ENCODE measurements at places on chromosomes 5 and 9.

DNA sequence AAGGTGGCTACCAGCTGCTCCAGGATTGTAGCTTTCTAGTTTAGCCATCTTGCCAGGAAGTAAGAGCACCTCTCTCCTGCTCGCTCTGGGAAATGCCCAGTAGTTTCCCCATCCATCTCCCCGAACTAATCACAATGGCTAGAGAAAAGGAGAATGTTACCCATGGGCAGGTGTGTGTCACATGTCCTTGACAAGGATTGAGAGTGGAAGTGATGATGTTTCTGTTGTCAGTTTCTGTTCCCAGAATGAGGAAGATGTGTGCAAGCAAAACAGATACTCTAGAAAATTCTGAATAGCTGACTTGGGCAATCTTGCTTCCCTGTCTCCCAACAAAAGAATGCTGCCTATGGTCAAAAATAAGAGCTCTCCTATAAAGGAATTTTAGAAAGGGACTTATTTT lies 429.5 kb downstream of the EBF1 start:
- no peak for DNase-seq

- DNase-seq: peak; percentile 52
Observed at GRCh38 chr5:128693764-128694163, 155.7 kb upstream of the FBN2 start.

GRCh38 chr5:140502834-140503233 lies 44.6 kb upstream of the EIF4EBP3 start:
- DNase-seq: no peak

DNA sequence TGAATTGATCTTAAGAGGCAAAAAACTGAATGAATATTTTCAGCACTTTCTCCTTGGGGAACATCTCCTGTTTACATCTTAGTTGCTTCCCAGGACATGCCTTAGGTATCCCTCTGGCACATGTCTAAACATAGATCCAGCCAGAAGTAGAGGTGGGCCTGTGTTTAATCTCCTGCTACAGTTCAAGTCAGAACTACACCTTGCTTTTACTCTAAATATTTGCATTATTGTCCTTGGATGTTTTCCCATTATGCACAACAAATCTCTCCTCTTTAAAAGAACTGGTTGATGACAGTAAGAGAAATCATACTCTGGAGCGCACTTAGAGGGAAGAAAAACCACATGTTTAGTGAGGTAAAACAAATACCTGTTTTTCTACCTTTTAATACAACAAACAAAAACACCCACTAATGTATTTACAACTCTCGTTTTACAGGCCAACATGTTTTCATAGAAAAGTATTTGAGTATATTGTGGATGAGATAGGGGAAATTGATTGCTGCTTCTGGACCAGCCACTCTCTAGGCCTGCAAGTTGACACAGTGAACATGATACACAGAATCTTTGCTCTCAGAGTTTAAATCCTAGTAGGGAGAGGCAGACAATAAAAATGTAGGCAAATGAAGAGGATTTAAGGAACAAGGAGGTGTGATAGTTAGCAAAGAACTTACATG lies 32.3 kb downstream of the TNFAIP8 start:
- DNase-seq: no peak

- DNase-seq: peak; percentile 91
Observed at GRCh38 chr9:70589571-70590314, 175.3 kb upstream of the KLF9 start.

DNA sequence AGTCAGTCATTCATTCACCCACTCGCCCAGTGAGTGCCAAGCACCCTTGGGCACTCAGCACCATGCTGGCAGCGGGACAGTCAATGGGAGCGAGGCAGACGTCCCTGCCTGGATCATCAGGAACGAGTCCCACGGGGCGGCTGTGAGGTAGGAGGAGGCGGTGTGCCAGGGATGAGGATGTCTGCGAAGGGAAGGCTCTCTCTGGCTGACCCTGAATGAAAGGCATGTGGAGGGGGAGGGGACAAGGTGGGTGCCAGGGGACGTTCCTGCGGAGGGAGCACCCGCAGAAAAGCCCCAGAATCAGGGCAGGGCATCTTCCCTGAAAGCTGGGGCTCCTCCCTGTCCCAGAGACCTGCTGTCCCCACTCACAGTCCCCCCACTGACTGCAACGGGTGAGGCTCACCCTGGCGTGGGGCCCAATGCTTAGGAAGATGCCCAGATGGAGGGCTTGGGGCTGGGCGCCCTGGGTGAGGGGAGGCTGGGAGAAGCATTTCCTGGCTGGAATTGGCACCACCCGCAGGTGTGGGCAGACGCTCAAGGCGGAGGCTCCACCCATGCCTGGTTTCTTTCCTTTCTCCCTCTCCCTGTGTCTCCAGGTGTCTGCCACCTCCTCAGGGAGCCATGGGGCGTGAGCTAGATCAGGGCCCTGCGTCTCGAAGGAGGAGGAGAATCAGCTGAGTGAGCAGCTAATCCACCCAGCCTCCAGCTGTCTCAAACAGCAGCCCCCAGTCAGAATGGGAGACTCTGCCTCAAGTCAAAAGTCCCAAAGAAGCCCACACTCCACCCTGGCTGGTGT lies 179.0 kb upstream of the PPP1R26 start:
- no peak for DNase-seq

- no peak for DNase-seq
Observed at GRCh38 chr5:63962279-63962678, at the start of gene HTR1A. TSS of gene HTR1A (minus strand) at chr5:63962445. CDS start at chr5:63961719, 726 bp downstream.

GRCh38 chr5:81161012-81161601 lies 72.0 kb upstream of the CKMT2 start:
- DNase-seq: no peak

DNA sequence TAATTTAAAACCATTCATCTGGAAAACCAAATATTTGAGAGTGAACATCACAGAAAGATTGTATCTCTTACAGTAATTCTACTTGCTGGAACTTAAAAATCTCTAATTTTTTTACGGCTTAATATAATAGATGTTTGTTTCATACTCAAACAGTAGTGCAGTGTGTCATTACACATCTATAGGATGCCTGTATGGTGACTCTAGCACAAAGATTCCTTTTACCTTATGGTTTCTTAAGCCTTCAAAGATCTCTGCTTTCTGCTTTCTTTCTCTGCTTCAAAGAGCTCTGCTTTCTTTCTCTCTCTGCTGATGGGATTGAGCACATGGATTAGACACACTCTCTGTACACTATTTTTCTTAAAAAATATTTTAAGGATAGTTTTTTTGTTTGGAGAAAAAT lies 374.0 kb upstream of the CDH9 start:
- DNase-seq: no peak

DNA sequence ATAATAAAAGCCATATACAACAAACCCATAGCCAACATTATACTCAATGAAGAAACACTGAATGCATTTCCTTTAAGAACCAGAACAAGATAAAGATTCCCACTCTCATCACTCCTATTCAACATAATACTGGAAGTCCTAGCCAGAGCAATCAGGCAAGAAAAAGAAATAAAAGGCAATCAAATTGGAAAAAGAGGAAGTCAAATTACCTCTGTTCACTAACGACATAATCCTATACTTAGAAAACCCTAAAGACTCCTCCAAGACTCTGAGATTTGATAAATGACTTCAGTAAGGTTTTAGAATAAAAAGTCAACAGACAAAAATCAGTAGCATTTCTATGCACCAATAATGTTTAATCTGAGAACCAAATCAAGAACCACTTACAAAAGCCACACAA lies 36.6 kb upstream of the HTR4 start:
- no peak for DNase-seq

GRCh38 chr5:19790829-19791466 lies 197.1 kb downstream of the CDH18 start:
- DNase-seq: no peak

DNA sequence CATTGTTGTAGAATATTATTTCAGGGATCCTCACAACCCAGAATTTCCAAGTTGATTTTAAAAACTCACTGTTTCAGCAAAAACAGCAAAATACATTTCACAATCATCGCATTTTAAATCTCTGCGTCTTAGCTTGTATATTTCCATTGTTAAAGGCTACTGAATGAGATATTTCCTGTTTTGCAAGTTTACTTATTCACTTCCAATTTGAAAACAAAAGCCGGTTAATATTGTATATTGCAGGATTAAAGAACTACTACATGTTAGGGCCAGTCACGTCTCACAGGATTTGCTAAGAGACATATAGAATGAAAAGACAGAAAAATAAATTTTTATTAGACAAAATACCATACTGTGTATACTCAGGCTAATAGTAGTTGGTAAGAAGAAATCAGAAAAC lies 395.9 kb upstream of the CDH9 start:
- no peak for DNase-seq

- peak; percentile 87 for DNase-seq
Observed at GRCh38 chr9:83544002-83544698, 5.9 kb upstream of the FRMD3 start.
